Activated T-helper 1 cell treated with Interleukin-2 at 50 U/mL for 16 hours (primary cell): ENCODE measurements at places on chromosomes 3 and 15.

DNA sequence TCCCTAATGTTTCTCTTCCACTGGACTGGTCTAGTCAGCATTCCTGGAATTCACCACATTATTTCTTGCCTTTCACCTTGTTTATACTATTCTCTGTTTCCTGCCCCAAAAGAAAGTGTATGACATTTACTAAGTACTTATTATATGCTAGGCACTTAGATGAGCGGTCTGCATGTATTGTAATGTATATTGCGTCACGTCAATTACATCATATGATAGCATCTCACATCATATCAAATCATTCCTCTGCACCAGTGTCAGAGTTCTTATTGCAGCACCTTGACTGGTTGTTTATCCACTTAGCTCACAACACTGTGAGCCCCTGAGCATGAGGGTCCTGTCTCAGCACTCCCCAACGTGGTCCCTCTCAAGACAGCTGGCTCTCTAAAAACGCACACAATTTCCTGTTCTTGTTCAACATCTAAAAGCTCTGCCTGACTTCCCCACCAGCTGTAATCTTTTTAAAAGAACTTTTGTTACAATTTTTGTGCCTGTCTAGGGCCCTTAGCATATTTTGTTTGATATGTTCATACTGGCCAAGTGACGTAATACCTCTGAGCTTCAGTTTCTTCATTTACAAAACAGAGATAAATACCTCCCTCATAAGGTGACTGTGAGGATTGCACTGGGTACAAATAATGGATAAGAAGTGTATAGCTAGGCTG lies 58.8 kb downstream of the ARHGAP31 start:
- no peak for DNase-seq

DNA sequence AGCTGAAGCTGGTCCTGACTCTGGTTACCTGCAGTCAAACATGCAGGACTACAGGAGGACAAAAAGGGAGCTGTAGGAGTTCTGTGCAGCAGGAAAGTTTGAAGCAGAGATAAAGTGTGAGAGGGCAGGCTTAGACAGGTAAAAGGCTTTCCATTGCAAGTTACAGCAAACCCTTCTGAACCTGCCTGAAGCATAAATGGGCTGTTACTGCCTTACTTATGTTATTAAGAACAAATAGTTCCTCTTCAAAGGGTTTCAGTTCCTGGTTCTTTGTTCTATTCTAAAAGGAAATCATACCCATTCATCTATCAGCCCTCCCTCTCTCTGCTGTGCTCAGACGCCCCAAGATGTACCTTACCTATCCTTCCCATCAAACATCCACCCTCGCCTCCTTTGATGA lies 52.4 kb upstream of the CACNA2D3 start:
- DNase-seq = no peak

GRCh38 chr3:177119829-177120228 lies 77.5 kb downstream of the TBL1XR1 start:
- no peak for DNase-seq

GRCh38 chr3:145190138-145190537 lies 970.8 kb downstream of the PLOD2 start:
- no peak for DNase-seq

- peak; percentile 61 for DNase-seq
These were observed at the start of gene PLCB2 for GRCh38 chr15:40307421-40308211. Gene PLCB2, minus strand, starts transcription at chr15:40307935. Its CDS starts 263 bp downstream, at chr15:40307672.

GRCh38 chr15:52378746-52379394 lies 83.3 kb upstream of the MYO5C start:
- no peak for DNase-seq

GRCh38 chr3:41286305-41286704 lies 87.0 kb downstream of the CTNNB1 start:
- DNase-seq = no peak

GRCh38 chr3:55556619-55557537 lies 69.8 kb upstream of the WNT5A start:
- DNase-seq = no peak

- no peak for DNase-seq
These were observed 2.3 kb upstream of the TLR9 start for GRCh38 chr3:52227766-52228165.

DNA sequence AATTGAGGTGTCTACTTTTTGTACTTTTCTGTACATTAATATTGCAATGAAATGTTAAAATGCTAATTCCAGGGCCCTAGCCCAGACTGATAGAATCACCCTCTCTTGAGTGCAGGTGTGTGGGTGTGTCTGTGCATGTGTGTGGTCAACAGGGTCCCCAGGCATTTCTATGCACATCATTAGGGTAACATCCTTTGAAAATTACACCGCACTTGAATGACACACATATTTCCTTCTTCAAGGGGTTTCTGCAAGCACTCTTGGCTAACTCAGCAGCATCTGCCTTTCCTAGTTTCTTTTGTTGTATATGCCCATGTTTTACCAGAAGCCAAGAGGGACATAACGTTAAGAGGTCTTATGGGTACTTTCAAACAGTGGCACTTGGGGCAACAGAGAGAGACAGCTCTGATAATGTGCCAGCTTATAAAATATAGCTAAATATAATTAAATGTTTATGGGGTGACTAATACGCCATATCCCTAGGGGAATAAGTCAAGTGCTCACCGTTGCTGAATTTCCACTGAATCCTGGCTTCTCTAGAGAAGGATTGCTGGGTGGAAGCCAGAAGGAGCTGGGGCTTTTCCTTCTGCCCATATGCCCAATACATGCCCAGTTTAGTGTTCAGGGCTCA lies 54.5 kb upstream of the LRIG1 start:
- DNase-seq = no peak

DNA sequence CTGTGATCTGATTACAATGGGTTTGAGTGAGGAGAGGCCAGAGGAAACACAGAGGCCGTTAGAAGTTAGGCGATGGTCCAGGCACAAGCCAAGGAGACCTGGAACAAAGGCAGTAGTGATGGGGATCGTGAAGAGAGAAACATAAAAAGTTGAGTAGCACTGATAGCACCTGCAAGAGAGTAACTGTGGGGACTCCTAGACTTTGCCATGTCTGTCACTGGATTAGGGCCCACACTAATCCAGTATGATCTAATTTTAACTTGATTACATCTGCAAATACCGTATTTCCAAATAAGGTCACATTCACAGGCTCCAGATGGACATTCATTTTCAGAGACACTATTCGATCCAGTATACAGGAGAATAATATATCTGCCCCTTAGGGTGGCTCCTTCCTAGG lies 144.7 kb downstream of the RAB11A start:
- DNase-seq = no peak

GRCh38 chr3:71563827-71564226 lies 19.7 kb downstream of the FOXP1 start:
- DNase-seq = no peak

DNA sequence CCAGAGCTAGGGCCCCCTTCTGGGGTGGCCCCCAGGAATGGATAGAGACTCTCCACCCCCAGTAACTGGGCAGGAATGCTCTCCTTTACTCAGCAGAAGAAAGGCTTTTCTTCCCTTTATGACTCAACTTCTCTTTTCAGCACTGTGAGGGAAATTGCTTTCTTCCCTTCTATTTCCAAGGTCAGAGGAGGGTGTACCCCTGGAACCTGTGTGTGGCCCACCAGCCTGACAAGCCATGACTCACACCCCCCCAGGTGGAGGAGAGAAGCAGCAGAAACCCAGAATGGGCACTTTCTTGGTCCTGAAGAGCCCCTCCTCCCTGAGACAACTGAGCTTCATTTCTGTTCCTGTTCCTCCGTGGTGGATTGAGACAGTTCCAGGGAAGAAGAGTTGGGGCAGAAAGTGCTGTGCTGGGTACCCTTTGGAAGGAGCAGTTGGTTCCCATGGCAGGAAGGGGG lies 2.7 kb upstream of the ANKRD63 start:
- no peak for DNase-seq

DNA sequence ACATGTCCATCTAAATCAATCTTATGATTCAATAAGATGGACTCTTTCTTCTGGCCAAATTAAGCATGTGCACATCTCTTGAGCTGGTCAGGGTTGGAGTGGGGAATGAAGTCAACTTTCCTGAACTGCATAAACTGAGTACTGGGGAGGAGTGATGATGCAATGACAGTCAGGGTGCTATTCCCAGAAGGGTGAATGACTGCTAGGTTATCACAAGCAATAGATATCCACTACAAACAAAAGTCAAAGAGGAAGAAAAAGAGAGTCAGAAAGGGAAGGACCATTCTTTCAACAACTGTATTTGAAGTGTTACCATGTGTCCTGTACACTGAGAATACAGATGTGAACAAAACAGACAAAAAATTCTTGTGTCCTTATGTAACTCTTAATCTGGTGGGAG lies 70.0 kb downstream of the ALCAM start:
- no peak for DNase-seq

DNA sequence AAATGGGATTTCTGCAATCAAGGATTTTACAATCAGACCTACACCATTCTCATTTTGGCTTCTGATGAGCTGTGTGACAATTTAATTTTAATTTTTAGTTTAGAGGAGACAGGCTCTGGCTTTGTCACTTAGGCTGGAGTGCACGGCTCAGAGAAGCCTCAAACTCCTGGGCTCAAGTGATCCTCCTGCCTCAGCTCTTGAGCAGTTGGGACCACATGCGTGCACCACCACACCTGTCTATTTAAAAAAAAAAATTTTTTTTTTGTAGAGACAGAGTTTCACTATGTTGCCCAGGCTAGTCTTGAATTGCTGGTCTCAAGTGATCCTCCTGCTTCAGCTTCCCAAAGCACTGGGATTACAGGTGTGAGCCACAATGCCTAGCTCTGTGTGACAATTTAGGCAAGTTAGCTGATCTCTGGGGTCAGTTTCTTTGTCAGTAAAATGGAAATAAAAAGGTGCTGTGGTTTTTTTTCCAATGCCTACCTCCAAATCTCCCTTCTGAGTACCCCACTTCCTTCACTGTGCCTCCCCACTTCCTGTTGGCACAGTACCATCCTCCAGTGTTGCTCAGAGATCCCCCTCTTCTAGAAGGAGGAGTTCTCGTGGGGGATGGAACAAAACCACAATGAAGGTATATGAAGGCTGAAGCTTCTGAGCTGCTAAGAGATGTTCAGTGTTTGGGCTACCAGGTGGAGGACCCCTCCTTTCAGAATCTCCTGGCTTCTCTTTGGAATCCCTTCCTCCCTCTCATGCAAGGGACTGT lies 54.1 kb upstream of the GSK3B start:
- no peak for DNase-seq

- DNase-seq = no peak
These were observed 22.6 kb downstream of the CCRL2 start for GRCh38 chr3:46429671-46430070.

- no peak for DNase-seq
These were observed 132.2 kb downstream of the ERC2 start for GRCh38 chr3:56336023-56336422.

GRCh38 chr3:39255503-39256325 lies 24.1 kb downstream of the CX3CR1 start:
- no peak for DNase-seq

GRCh38 chr3:45599984-45600650 lies 5.6 kb downstream of the LIMD1 start:
- DNase-seq = no peak
